ENCODE measurements at places on chromosomes 4 and X.

DNA sequence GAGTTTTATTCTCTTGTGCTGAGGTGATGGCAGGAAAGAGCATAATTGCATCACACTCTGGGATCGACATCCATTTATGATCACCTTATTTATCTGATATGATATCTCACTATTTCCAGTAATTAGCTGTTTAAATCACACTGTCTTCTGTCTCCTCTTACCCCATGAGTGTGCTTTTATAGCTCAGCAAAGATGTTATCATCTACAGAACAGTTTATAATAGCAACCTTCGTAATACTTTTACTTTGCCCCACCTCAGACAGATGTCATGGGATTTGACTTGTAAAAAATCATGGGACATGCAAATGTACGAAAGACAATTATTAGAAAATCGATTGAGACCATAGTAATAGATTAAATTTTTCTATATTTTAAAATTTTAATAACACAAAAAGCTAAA, 1122.3 kb upstream of the PCDH10 start:
- no peak for DNase-seq

GRCh38 chr4:26803211-26803861, 57.3 kb upstream of the STIM2 start:
- DNase-seq, result no peak

DNA sequence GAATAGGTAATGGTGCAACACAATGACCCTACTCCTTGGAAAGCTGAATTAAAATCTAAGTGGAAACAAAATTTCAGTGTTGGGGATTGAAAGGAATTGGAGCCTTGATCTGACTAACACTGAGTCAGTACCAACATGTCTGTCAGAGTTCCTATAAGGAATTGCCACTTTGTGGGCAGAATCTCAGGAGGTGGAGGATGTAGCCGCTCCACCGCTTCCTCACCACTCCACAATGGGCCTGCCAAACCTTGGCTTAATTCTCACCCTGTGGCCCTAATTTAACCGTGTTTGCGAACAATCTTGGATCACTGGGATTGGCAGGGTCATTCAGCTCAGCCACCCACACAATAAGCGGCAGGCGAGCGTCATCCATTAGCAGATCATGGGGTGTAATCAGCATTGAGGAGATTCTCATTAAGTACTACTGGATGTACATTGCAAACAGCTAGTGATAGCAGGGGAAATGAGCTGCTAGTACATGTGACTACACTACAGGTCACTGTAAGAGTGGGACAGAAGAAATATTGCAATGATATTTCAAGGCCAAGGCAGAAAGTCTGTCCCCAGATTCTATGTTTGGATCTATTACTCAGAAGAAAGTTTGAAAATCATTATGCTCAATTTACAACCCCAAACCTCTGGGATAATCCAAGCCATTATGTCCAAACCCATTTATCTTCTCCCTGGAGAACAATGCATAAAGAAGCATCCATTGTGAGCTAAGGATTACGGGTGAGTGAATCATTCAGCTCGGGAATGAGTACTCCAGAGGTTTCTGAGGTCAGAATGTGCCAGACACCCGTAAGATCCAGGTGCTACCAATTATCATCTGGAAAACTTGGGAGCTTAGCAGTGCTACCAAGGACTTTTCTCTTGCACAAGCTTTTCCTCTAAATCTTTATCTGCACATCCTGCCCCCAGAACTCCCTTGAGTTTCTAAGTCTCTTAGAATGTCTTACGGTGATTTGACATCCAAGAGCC, 5.8 kb downstream of the SRPX start:
- DNase-seq, result no peak

- DNase-seq, result no peak
These were observed 83.5 kb downstream of the CHRNA9 start for GRCh38 chr4:40418430-40419230.

DNA sequence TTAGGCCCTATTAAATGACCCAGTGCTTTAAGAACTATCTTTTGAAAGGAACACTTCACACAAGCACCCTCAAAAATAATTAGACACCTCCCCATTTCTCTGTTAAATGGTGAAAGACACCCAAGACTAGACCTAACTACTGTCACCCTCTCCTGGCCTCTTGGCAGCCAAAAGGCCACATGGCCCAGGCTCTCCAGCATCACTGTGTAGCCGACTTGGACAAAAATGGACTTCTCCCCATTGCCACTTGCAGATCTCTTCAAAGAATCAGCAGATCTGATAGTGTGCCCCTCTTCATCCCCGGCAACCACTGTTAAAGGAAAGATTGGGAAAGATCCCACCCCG, 2.0 kb downstream of the MID1IP1 start:
- no peak for DNase-seq

DNA sequence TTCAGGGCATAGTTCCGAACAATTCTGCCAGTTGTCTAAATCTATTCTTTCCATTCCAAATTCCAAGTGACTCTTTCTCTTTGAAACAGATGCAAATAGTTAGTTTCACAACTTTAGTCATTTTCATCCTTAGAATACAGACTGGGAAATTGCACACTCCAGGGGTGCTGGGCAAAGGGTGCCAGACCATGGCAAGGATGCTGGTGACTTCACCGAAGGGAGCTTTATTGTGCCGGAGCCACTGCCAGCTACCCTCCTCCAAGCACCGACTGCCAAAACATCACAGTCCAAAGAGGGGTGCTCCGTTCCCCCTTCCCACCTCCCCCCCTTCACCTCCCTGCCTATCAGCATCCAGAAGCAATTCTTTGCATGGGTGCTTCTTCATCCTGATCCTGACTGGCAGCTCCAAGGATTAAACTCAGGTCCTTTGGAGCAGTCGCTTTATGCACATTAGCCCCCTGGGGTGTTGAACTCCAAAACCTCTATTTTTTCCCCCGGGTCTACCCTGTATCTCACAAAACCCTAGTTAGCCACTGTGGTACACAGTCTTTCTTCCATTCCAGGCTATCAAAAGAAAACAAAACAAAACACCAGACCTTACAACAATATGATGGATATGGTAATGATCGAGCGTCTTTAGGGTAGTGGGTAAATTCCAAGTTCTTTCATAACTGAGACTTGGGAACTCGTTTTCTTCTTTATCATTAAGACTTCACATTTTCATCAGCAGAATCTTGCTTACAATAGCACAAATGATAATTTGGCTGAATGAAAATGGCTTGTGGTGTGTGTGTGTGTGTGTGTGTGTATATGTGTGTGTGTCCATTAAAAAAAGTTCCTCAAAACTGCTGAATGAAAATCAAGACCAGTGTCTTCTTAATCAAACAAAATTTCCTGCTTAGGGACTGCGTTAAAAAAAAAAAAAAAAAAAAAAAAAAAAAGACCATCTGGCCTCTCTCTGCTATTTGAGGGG, 28.7 kb downstream of the MID1 start:
- DNase-seq, result no peak

All from activated T-cell treated with anti-CD3 and anti-CD28 coated beads, Interleukin-2, amount 50 U/mL, for 1 hour (primary cell).